ENCODE measurements at places on chromosomes 1 and 21.

DNA sequence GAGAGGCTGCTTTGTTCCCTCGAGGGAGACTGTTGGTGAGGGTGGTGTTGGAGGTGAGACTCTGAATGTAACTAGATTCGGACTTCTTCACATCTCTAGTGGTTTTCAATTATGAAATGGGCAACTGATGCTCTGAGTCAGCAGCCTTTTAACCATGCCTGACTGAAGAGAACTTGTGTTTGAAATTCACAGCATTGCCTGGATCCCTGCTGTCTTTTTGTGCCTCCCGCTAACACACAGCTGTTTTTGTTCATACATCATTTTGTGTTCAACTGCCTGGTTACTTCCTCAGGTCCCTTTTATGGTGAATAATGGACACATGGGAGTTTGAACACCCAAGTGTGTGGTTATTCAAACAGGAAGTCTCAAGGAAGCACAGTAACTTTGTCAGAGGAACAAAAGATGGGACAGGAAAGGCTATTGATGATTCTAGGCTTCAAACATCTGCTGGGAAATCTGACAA is 16.8 kb downstream of the LAMC1 start:
- DNase-seq: no peak

GRCh38 chr1:43507296-43508295 is 23.1 kb upstream of the PTPRF start:
- peak; percentile 22 for DNase-seq

GRCh38 chr1:94962409-94963265 is 35.7 kb upstream of the CNN3 start:
- no peak for DNase-seq

DNA sequence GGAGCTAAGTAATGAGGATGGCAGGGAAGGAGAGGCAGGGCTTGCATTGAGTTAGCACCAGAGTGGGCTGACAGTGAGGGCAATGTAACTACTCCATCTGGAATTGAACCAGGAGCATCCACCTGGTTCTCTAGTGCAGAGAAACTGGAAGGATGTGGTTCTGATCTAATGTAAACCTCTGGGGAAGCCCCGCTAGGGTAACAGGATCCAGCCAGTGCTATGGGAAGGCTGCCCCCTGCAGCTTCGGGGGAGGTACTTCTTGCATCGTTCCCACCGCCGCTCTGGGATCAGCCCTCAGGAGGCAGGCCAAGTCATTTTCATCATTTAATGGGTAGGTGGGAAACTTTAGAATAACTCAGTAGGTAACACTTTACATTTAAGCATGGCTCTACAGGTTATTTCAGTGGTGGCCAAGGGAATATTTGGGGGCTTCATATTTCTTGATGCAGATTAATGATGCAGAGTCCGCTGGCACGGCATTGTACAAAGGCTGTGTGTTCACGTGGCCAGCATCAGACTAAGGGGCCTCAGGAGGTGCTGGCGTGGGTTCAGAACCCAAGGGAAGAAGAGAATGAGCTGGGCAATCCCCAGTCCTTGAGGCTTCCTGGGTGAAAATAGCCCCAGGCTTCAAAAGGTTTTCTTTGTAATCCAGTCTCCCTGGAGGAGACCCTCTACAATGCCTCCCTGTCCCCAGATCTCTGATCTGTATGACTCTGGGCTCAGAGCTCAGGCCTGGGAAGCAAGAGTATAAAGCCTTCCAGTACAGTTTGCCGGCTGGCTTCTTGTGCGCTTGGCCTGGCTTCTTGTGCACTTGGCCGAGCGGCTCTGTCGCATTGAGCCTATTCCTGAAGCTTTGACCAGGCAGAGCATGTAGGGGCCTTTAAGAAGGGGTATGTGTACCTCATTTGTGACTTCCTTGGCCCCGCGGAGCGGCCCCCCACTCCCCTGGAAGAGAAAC is 26.4 kb upstream of the KAZN start:
- DNase-seq: peak; percentile 88

DNA sequence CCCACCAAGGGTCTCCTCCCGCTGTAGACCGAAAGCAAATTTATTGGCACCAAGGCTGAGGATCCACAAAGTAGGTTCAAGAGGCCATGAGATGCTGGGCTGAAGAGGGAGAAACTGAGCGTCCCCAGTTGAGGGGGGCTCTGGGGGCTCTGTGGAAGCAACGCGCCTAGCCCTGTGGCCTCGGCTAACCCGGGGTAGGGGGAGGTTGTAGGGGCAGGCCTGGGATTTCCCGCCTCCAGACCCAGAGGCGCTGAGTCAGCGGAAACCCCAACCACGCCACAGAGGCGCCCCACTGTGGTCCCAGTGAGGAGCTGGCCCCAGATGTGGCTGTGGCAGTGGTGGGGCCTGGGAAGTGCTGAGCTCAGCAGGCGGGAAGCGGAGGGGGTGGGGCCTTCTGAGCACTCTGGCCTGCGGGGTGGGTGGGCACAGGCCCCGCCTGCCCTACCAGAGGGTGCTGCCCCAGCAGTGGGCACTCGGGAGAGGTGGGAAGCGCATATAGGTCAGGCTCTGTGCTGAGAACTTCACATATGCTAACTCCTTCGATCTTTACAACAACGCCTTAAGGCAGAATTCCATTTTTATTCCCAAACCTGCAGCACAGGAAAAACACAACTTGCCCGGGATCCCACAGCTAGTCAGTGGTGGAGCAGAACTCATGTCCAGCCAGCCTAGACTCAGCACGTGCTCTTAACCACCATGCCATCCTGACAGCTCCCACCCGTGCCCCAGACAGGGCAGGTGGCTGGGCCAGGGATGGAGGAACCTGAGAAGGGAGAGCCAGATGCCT is 1.5 kb upstream of the COL16A1 start:
- DNase-seq: peak; percentile 88

GRCh38 chr21:23624281-23624680 is 1983.0 kb downstream of the MRPL39 start:
- DNase-seq: no peak

DNA sequence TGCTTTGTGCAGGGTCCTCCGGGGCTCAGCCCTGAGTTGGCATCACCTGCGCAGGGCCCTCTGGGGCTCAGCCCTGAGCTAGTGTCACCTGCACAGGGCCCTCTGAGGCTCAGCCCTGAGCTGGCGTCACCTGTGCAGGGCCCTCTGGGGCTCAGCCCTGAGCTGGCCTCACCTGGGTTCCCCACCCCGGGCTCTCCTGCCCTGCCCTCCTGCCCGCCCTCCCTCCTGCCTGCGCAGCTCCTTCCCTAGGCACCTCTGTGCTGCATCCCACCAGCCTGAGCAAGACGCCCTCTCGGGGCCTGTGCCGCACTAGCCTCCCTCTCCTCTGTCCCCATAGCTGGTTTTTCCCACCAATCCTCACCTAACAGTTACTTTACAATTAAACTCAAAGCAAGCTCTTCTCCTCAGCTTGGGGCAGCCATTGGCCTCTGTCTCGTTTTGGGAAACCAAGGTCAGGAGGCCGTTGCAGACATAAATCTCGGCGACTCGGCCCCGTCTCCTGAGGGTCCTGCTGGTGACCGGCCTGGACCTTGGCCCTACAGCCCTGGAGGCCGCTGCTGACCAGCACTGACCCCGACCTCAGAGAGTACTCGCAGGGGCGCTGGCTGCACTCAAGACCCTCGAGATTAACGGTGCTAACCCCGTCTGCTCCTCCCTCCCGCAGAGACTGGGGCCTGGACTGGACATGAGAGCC is 22.7 kb downstream of the COL6A1 start:
- DNase-seq: peak; percentile 42

GRCh38 chr1:55326496-55327243 is 111.5 kb upstream of the USP24 start:
- DNase-seq: peak; percentile 33

- peak; percentile 86 for DNase-seq
These were observed at the start of gene RIIAD1 for GRCh38 chr1:151720974-151721787. RIIAD1 (plus strand) TSS chr1:151721522; CDS start chr1:151721537, 15 bp downstream.

DNA sequence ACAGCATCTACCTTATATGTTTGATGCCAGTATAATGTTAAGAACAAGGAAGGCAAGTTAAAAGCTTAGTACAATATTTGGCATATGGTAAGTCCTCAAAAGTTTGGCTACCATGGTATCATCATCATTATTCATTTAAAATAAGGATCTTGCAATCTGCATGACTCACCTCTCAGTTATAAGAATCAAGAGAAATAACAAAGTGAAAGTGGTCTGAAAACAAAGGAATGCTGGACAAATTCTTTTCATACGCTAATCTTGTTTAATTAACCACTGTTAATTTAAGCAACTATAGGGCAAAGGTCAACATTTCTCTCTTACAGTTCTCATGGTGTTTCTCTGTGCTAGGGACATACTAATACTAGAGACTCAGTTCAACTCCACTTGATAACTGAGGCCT is 13.0 kb upstream of the CLDN19 start:
- no peak for DNase-seq

DNA sequence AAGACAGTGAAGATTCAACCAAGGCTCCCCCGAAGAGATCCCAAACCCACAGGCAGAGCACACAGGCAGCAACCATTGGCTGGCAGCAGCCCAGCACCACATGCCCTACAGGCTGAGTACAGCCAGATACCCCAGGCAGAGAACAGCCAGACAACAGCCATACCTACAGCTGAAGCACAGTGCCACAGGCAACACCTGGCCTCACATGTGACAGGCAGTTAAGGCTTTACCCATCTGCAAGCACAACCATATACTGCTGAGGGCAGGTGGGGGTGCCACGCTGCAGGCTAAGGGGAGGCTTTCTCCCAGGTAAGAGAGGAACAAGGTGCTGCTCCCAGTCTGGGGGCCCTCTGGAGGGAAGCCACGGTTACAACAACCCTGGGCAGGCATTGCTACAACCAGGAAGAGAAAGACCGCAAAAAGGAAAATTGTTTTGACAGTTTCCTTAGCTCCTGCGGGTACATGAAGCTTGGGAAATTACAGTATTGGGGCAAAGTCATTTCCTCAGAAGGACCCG is 12.3 kb downstream of the CHIT1 start:
- peak; percentile 86 for DNase-seq

- DNase-seq: no peak
These were observed 730.7 kb upstream of the RGS18 start for GRCh38 chr1:191427593-191427992.

- DNase-seq: no peak
These were observed 560.8 kb downstream of the NEGR1 start for GRCh38 chr1:71721532-71721931.

- no peak for DNase-seq
These were observed 8.9 kb downstream of the MRTO4 start for GRCh38 chr1:19260211-19261138.

- no peak for DNase-seq
These were observed 6.6 kb downstream of the ZBTB18 start for GRCh38 chr1:244057474-244058385.

- no peak for DNase-seq
These were observed 550.1 kb downstream of the LTN1 start for GRCh38 chr21:28442624-28443023.

- no peak for DNase-seq
These were observed 4.4 kb downstream of the ACKR1 start for GRCh38 chr1:159209061-159209460.

DNA sequence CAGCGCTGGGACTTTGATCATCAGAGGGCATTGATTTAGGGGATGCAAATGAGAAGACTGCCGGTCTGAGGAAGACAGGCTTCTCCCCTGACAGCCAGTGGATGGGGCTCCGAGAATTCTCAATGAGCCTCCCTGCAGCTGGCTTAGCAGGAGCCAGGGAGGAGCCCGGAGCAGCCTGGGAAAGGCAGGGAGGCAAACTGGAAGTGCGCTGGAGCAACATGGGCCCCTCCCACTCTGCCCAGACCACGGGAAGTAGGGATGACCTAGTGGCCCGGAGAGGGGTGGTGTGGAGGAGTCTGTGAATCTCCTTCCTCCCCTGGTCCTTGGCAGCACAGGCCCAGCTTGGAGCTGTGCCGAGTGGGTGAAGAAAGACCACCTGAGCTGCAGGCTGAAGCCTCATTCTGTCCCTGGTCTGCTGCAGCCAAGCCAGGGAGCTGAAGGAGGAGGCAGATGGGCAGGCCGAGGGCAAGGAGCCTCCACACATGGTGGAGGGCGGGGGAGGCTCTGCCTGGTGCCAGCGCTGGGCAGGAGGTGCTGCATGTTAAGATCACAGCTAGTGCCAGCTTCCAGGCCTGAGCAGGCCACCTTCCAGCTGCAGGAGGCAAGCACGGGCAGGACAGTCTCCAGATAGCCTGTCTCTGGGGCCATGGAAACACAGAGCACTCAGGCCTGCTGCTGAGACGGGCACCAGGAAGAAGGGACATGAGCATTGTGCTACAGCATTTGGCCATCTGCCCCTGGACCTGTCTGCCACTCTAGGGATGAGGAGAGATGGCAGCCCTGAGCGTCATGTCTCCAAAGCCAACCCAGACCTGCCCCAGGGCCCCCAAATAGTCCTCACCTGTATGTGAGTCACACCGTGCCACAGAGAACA is 12.2 kb upstream of the CLSTN1 start:
- peak; percentile 88 for DNase-seq

DNA sequence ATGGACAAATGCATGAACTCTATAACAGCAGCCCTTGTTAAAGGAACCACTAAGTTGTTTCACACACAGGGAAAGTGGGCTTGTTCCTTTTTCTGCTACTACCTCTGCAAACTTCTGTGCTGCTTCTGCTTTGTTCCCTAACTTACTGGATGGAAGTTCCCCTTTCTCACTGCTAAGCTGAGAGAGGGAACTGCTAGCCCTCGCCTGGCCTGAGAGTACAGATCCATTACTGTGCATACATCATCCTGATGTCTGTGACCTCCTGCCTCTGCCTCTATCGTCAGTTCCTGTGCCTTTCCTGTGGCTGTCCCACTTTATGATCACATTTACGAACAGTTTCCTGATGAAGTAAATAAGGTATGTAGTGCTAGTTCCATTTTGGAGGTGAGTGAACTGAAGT is 3.5 kb downstream of the GNAT2 start:
- DNase-seq: peak; percentile 34

GRCh38 chr1:223504741-223505140 is 111.5 kb downstream of the CCDC185 start:
- no peak for DNase-seq

DNA sequence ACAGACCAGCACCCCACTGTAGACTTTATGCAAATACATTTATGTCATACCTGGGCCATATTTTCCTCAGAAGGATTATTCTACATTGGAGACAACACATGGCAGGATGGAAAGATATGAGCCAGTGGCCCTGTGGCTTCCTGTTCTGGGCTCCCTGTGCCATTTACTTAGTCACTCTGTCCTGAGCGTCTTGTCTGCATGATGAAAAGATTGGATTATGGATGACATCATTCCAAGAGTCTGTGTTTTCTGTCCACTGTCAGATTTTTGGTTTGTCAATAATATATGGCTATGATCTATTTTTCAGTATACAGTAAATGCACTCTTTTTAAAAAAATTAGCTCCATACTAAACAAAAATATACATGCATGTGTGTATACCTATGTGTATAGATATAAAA is 30.8 kb downstream of the IGSF5 start:
- no peak for DNase-seq

- DNase-seq: no peak
These were observed 424.4 kb upstream of the RUNX1 start for GRCh38 chr21:35473496-35473895.

DNA sequence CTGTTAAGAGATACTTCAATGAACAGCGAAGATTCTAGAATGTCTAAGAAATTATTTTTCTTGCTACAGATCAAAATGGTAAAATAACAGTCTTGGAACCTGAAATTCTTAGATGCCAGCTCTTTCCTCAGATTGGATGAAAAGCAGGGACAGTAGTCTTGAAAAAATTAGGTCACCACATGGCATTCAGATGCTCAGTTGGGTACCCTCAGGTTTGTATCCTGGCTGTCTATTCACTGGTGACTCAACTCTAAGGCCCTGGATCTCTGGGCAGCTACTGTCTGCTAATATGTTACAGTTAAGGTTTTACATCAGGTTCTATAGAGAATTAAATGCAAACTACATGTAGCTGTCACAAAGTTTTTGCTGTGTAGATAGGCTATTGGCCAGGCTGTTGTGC is 528.9 kb upstream of the ADAMTS5 start:
- no peak for DNase-seq

Measured in endodermal cell (in vitro differentiated cells).